Activated T-cell treated with anti-CD3 and anti-CD28 coated beads for 1 hour (primary cell): ENCODE measurements at places on chromosomes 11 and 22.
A peak's percentile ranks its signal among the peaks of the same experiment; 100 is the strongest.

DNA sequence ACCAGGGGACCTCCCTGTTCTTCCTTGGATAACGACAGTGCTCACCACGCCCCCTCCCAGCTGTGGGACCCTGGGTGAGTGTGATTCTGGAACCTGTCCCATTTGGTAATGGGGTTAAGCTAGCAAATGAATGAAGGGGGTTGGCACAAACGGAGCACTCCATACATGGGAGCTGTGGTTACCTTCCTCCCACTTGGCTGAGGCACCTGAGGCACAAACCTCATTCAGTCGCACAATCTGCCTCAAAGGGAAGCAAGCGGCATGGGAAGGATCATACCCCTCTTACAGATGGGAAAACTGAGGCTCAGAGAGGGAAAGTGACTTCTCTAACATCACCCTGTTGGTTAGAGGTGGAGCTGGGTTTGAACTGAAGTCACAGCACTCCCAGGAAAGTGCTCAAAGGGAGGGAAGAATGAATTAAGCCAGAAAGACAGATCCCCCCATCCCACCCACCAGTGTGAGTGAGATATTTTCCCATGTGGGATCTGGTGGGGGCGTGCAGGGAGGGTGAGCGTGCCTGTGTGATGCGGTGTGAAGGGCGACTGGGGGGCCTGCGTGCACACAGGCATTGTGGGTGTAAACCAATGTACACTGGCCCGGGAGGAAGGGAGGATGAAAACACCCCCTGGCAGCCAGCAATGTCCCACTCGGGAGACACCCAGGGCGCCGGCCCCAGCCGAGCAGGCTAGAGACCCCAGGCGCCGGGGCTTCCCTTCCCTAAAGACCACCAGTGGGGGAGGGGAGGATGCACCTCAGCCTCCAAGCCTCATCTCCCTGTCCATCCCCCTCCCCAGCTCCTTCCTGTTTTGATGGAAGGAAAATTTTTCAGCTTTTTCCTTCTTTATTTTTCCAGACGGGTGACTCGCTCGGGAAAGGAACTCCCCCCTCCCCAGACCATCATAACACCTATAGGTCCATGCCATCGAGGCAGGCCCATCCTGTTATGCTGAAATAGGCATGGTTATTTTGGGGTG lies 8.0 kb upstream of the PDGFB start:
- DNase-seq = no peak

- no peak for DNase-seq
Observed at GRCh38 chr22:17634696-17635095, 3.9 kb upstream of the BCL2L13 start.

DNA sequence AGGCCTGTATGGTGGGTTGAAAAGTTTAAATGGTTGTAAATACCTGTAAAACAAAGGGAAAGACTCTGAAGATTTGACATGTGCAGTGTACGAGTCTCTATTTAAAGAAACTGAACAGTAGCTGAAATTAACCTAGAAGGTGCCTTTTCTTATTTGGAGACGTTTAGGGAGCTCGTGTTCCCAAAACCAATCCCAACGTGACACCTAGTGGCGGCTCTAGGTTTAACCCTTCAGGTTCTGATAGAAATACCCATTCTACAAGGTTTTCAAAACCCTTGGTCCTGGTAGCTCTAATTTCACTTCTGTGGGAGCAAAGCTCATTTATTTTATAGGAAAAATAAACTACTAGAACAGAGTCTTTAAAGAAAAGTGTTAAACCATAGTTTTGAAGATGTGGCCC lies 258.3 kb downstream of the LRRC4C start:
- no peak for DNase-seq

GRCh38 chr22:40265783-40266182 lies 80.5 kb upstream of the ADSL start:
- DNase-seq = no peak

GRCh38 chr11:109349276-109350080 lies 72.5 kb upstream of the C11orf87 start:
- DNase-seq = no peak

- DNase-seq = no peak
Observed at GRCh38 chr11:127137771-127138280, 137.3 kb upstream of the KIRREL3 start.

DNA sequence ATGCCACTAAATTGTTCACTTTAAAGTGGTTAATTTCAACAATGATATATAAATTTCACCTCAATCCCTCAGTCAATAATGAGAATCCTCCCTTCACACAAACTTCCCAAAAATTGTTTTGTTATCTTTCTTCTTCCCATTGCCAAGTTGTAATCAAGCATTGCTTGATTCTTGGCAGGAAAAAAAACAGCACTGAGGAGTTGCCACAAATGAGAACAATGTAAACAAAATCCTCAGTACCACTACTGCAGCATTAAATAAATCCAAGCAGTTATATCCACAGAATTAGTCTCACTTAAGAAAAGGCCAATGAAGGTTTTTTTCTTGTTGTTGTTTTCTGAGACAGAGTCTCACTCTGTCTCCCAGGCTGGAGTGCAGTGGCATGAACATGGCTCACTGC lies 38.2 kb downstream of the FAM168A start:
- DNase-seq = no peak

DNA sequence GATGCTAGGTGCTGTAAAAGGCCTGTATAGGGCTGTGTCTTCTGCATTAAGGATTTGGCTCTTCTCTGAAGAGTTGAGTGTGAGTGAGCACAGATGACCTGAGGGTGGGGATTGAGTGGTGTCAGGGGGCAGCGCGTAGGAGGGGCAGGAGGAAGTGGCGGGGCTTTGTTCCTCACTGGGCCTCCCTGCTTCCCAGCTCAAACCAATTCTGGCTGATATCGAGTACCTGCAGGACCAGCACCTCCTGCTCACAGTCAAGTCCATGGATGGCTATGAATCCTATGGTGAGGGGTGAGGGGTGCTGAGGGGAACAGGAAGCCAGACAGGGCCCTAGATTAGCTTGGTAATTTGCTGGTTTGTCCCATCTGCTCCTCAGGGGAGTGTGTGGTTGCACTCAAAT lies 9.1 kb downstream of the PHOX2A start:
- DNase-seq = no peak

- DNase-seq = no peak
Observed at GRCh38 chr11:9851366-9851765, 187.5 kb downstream of the SWAP70 start.

- DNase-seq = no peak
Observed at GRCh38 chr11:45532546-45532945, 132.9 kb downstream of the CHST1 start.

GRCh38 chr11:63534895-63535461 lies 1.6 kb upstream of the PLAAT4 start:
- no peak for DNase-seq

DNA sequence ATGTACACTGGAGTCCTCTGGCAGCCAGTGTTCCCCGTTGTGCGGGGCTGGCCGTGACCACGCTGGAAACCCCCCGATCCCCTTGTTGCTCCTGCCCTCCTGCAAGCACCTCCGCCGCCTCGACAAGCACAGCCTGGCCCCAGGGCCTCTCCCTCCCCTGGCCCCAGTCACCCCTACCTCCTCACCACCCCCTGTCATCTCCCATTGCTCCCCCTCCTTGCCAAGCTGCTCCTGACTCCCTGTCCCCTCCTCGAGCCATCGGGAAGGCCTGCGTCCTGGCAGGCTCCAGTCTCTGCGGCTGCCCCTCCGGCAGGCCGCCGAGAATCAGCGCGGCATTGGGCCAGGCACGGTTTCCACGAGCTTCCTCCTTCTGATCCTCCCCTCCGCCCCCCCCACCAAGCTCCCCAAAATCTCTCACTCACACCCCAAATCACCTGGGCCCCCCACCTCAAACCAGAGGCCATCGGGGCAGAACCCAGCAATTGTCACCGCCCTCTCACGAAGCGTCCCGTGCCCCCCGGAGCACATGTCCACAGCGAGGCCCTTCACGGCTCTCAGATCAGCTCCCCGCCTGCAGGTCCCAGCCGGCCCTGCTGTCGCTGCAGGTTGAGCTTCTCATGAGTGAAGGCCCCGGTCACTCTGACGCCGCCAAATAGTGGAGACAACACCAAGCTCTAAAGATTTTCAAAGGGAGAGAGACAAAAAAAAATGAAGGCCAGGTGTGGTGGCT lies 5.7 kb upstream of the LSP1 start:
- DNase-seq = no peak

DNA sequence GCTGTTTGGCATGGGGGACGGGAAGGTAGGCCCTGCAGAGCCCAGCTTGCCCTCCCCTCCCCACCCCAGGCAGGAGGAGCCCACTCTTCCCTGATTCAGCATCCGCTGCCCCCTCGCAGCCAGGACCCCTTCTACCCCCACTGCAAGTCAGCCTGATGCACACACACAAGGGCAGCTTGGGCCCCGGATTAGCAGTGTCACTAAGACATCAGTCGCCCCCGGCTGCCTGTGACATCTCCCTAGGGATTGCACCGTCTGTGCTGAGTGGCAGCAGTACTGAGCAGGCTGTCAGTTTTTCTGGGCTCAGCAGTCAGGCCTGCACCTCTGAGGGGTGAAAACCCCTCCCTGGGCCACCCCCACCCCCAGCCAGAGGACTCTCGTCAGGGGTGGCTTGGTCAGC lies 30.4 kb upstream of the SYT7 start:
- DNase-seq = no peak

DNA sequence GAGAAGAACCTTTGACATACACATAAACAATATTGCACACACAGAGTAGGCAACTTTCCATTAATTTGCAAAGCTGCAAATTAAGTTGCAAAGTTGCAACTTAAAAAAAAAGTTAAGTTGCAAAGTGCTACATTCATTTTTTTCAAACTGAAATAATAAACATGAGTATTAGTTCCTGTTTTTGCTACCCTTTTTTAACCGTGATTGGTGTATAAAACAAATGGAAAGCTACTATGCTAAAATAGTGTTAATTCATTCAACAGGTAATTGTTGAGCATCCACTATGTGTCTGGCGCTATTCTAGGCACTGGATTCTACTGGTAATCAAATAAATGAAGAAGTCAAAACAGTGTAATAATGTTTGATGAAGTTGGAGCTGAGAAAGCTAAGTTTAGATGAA lies 8.1 kb downstream of the ZFP91 start:
- DNase-seq = no peak

- peak; percentile 38 for DNase-seq
Observed at GRCh38 chr11:128884703-128885338, 6.3 kb upstream of the KCNJ5 start.

DNA sequence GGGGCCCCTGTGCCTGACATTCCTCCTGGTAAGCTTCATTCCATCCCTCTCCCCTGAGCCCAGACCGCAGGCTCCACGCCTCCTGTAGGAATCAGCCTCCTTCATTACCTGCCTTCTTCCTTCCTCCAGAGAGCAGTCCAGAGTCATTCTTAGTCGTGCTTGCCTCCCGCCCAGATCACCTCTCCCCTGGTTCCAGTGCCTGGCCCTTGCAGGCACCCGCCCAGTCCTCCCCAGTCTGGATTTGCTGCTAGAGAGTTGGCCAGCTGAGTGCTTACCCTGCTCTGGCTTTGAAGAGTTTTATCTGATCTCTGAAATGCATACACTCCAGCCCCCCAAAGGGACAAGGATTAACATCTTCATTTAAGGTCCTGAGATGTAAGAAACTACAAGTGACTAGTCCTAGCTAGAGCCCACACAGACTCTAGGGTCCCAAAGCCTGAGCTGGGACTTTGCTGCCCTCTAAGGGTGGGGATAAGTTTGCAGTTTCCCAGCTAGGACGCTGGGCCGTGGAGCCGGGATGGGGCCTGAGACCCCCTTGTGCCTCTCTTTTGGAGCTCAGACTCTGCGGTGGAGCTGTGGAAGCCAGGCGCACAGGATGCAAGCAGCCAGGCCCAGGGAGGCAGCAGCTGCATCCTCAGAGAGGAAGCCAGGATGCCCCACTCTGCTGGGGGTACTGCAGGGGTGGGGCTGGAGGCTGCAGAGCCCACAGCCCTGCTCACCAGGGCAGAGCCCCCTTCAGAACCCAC lies 1.6 kb downstream of the NR1H3 start:
- peak; percentile 18 for DNase-seq

- DNase-seq = no peak
Observed at GRCh38 chr22:38081941-38082828, 1.8 kb downstream of the SLC16A8 start.

- no peak for DNase-seq
Observed at GRCh38 chr11:47328449-47329390, 23.8 kb downstream of the MYBPC3 start.

GRCh38 chr11:121589946-121590537 lies 137.3 kb upstream of the SORL1-AS1 start:
- DNase-seq = no peak

GRCh38 chr22:39292561-39293074 lies 26.8 kb downstream of the RPL3 start:
- no peak for DNase-seq

- DNase-seq = no peak
Observed at GRCh38 chr11:35274909-35275785, 136.2 kb downstream of the CD44 start.

- DNase-seq = no peak
Observed at GRCh38 chr11:128803011-128803410, 64.1 kb downstream of the KCNJ1 start.

GRCh38 chr11:127679816-127680545 lies 679.4 kb upstream of the KIRREL3 start:
- DNase-seq = no peak

GRCh38 chr11:39205236-39205995 lies 2254.0 kb downstream of the LRRC4C start:
- no peak for DNase-seq

DNA sequence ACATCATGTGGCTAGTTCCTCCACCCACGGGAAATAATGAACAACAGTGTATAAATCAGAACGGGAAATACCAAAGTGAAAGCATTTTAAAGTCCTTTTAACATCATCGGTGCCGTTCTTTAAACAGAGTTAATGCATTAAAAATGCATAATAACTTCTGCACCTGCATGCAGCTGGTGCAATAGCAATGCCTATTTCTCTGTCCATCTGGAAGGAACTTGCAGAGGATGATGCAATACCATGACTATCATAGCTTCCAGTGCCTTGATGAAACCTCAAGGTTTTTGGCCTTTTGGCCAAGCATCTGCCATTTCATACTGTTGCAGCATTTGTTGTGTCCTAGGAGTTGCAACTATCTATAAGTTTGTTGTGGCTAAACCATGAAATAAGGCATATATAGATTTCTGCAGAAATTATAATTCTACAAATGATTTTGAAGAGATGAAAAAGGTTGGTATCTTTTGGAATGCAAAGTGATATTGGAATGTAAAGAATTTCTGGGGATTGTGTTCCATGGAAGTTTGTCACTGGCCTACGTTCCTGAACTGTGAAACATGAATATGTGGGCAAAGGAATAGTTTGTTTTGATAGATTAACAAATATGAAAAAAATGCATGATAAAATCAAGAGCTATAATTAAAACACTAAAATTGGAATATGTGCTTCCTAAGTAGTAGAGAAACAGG lies 9.8 kb upstream of the EIF3F start:
- no peak for DNase-seq

- no peak for DNase-seq
Observed at GRCh38 chr11:113184498-113184897, 129.9 kb upstream of the TTC12 start.
